SHP77 (cell line): ENCODE measurements at places on chromosomes 13 and 19.

DNA sequence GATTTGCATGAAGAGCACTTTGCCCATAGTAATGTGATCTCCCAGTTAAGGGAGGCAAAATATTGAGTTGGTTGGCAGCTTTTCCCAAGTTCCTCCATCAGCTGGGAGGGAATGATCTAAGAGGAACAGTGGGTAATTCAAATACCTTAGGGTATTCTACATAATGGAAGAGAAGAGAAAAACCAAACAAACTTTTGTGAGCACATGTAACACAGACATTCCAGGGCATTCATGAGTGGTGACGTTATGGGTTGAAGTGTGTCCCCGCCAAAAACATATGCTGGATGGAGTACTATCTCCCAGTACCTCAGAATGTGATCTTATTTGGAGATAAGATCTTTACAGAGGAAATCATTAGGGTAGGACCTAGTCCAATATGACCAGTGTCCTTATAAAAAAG, 220.1 kb downstream of the FOXO1 start:
- DNase-seq = no peak

GRCh38 chr13:109769275-109769674, 17.1 kb downstream of the IRS2 start:
- no peak for DNase-seq

GRCh38 chr13:95604556-95604915, 40.0 kb downstream of the DZIP1 start:
- no peak for DNase-seq

DNA sequence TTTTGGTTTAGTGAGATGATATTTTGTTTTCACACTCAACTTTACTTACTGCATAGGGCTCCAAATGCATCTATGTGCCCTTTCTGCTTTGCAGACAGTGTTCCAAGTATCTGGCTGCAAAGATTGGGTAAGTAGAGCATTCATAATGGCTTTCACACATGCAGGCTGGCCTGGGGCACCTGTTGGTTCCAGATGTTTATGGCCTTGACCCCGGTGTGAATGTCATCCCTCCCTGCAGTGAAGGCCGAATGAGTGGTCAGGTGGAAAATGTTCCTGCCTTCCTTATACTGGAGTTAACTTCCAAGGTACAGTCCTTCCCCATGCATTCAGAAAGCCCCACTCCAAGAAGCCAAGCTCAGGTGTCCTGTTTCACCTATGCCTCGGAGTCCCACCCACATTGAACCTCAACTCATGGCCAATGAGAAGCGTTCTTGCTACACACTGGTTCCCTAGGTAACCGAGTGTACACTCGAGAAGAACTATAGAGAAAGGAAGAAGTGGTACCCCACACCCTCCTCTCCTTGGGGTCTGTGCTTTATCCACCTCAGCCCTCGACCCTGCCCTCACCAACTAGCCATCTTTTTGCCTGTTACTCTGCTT, 23.0 kb upstream of the ZNF536 start:
- no peak for DNase-seq

DNA sequence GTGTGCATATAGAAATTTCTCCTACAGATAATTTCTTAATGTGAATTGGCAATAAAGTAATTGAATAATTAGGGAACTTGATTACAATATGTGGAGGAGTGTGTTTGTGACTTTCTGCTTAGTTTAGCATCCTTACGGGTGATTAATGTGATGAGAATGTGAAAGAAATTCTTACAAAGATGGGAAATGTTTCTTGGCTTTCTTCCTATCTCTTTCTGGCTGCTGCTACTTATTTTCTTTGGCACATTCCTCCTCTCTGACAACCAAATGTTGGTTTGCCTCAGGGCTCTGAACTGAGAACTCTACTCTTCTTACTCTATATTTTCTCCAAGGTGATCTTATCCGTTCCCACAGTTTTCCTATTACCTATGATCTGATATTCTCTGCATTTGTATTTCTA, 300.1 kb downstream of the TBC1D4 start:
- no peak for DNase-seq

DNA sequence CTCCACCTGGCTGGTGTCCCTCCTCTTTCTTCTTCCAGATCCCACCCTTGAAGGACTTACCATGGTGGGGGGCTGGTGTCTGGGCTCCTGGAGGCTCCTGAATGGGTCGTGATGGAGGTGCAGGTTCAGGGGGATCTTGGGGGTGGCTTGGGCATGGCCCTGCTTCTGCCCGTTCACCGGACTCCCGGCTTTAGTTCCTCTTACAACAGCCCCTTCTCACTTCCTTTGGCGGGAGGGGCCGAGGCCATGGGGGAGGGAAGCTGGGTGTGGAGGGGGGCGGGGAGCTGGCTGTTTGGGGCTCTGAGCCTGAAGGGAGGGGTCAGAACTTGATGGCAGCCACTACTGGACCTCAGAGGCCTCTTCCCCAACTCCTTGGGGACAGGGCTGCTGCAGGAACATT, at the start of gene MYO1F:
TSS of gene MYO1F (minus strand) at position 196 of the 400 bp plus-strand sequence. CDS start at position 63, 133 bp downstream.
- no peak for DNase-seq

DNA sequence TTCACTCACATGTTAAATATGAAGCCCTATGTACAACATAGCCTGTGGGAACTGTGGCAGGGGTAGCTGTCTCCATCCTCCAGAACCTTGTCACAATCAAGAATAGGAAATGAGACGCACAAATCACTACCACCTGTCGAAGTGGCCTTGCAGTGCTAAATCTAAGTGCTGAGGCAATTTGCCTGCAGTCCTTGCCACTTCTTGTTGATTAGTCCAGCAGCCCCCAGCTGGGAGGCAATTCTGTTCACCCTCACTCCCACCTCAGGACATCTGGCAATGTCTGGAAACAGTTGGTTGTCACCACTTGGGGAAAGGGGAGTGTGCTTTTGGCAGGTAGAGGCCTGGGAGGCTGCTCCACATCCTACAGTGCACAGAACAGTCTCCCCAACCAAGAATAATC, 10.7 kb downstream of the RFX2 start:
- no peak for DNase-seq

DNA sequence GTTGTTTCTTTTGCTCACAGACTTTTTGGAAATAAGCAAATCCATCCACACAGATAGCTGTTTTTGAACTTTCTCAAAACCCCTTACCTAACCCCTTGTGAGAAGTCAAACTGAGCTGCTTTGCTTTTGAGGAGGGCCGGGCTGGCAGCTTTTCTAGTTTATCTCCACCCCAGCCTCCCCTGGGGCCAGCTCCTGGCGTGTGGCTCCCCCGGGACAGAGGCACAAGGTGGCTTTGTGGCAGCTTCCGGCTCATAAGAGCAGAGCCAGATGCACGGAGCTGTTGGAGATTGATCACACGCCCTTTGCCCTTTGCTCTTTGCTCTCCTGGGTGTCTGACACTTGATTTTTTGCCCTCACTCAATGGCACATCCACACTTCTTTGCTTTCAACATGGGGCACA, 24.9 kb upstream of the RNF113B start:
- DNase-seq = no peak

GRCh38 chr13:41716236-41716635, 244.7 kb downstream of the VWA8 start:
- no peak for DNase-seq

GRCh38 chr13:44667943-44668342, 91.8 kb upstream of the TSC22D1 start:
- DNase-seq = no peak

- no peak for DNase-seq
Measured at GRCh38 chr13:113062691-113063090, 42.9 kb upstream of the F7 start.

GRCh38 chr13:41699759-41700158, 242.4 kb downstream of the RGCC start:
- DNase-seq = no peak

DNA sequence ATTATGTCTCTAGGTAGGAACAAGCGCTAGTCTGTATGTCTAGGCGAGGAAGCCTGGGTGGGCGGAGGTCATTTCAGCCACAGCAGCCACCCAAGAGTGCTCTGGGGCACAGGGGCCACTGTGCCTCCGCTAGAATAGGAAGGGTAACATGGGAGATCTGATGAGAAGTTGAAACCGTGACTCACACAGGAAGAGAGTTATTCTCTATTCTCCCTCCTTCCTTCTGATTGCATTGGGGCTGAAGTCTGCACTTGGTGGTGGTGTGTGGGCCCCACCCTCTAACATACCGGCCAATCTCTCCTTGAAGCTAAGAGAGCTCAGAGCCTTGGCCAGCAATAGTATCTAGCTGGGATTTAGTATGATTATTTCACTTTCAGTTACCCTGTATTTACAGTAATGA, 20.3 kb upstream of the GGACT start:
- no peak for DNase-seq

- DNase-seq = no peak
Measured at GRCh38 chr13:74466020-74466419, 331.8 kb upstream of the KLF12 start.

GRCh38 chr19:13165162-13165997, 15.2 kb downstream of the IER2 start:
- no peak for DNase-seq

GRCh38 chr13:40387775-40388174, 278.7 kb downstream of the FOXO1 start:
- no peak for DNase-seq

- no peak for DNase-seq
Measured at GRCh38 chr13:66469745-66470144, 760.4 kb downstream of the PCDH9 start.

DNA sequence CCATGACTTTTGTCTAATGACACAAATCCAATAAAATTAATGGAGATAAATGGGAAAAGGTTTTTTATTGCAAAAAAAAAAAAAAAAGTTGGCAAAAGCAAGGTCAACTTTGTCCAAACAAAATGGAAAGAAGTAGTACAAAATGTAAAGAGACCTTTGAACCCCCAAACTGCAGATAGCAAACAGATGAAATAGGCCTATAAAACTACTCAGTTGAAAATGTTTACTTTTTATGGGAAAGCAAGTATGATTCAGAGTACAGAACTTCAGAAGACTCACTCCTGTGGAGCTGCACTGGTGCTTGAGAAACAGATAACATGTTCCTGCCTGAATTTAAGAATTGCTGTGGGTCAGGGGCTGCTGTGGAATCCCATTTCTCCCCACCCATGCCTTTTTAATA, 9.8 kb upstream of the ZNF177 start:
- no peak for DNase-seq

GRCh38 chr19:2720777-2721569, at the start of gene DIRAS1:
DIRAS1 (minus strand) TSS chr19:2721372; CDS start chr19:2717806, 3,566 bp downstream.
- DNase-seq = no peak

DNA sequence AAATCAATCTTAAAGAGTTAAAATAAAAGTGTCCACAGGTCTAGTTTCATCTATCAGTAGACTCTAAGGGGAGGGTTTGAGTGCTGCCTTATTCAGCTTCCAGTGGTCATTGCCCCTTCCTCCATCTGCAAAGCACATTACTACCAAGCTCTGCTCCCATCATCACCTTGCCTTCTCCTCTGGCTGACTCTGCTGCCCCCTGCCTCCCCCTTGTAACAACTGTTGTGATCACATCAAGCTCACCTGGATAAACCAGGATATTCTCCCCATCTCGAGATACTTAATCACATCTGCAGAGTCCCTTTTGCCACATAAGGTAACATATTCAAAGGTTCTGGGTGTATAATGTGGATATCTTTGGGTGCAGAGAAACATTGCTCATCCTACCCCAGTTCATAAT, 43.3 kb upstream of the GPC6 start:
- no peak for DNase-seq

DNA sequence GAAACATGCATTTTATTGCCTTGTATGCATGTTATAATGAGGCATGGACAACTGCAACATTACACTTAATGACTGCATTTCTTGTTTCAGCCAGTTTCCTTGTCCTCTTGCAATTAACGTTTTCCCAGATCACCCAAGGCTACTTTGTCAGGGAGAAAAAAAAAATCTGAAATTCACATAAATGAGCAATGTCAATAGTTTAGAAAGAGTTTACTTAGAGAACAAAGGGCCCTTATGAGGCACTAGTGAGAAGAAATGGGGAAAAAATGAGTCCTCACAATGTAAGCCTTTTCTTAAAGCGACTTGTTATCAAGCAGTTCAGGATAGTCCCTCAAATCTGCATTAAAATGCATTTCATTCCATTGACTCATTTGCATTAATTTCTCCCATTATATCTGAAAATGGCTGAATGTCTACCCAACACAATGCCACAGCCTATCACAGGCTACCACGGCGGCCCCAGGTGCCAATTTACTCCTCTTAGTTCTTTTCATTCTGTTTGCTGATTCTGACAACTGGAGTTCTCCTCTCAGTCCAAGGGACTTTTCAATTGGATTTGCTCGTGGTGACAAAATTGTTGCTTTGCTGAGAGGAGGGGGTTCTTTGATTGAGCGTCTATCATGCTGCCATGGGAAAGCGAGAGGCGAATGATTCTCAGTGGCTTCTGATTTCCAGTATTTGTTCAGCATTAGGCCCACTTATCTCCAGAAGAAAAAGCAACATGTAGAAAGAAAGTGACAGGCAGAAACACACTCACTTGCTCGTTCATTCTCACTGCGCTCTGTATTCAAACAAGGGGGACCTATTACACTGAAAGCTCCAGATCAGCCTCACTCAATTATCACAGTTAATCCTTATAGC, 107.1 kb downstream of the DACH1 start:
- DNase-seq = no peak

GRCh38 chr19:27674701-27675100, 1538.2 kb downstream of the UQCRFS1 start:
- DNase-seq = no peak

DNA sequence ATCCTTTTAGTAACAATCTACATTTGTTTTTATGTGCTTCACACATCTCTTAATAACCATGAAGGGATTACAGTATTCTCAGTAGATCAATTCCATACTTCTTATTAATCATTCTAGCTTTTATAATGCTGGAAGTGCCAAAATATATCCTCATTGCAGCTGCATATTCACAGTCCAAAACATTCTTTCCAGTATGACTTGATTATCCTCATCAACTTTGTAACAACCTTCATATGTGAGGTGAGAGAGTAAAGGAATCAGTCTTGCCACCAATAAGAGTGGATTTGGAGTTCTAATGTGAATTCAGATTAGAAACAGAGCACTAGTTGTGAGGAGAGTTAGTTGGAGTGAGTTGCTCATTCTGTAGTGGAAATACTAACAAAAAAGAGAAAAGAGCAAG, 208.0 kb upstream of the SPRY2 start:
- DNase-seq = no peak

DNA sequence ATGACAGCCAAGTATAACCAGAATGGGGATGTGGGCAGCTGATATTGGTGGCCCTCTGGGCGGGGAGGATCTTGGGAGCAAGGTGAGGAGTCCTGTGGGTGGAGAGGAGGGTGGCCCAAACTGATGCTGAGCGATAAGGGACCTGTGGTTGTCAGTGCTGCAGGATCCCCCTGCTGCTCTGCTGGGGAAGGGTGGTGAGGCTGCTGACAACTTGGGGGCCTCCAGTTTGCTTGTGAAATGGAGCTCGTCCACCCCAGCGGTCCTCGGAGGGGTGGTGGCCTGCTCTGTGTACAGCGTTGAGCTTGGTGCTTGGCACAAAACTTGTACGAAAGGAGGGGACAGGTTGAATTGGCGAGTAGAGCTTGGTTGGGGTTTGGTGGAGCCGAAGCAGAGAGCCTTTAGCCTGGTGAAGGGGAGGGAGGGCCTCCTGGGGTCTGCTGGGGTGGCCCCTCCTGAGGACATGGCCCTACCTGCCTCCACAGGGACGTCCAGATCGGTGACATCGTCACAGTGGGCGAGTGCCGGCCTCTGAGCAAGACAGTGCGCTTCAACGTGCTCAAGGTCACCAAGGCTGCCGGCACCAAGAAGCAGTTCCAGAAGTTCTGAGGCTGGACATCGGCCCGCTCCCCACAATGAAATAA, 2.9 kb downstream of the RPS11 start:
- DNase-seq = no peak
